ENCODE measurements at places on chromosomes 6 and 20.
A peak's percentile ranks its signal among the peaks of the same experiment; 100 is the strongest.

DNA sequence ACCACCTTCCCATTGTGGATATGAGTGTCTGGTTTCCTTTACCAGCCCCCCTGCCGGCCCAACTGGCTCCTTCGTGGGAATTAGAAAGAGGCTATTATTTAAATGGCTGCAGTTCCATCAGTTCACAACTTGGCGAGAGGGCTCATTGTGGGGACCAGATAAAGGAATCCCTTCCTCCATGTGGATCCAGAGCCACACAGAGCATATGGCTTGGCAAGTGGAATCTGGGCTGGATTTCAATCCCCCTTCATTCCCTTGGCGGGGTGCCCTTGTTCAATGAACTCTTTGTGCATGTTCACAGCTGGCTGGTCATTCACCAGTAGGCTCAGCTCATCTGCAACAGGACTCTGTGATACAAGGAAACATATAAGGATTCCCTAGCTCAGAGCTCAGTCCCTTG is 140.6 kb downstream of the OPN5 start:
- no peak for DNase-seq

- no peak for DNase-seq
Observed at GRCh38 chr20:15632680-15633079, 940.6 kb downstream of the KIF16B start.

DNA sequence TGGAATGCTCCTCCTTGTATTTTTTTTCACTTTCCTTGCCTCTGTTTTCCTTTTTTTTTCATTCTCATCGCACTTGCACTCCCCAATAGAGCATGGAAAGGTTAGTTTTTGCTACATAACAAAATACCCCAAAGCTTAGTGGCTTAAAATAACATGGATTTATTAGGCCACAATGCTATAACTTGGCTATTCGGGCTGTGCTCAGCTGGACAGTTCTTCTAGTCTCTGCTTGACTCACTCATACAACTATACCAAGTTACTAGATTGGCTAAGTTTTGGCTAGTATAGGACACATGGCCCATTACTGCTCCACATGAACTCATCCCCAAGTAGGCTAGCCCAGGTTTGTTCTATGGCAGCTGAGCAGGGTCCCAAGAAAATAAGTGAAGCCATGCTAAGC is 94.5 kb upstream of the ANKEF1 start:
- DNase-seq = no peak

DNA sequence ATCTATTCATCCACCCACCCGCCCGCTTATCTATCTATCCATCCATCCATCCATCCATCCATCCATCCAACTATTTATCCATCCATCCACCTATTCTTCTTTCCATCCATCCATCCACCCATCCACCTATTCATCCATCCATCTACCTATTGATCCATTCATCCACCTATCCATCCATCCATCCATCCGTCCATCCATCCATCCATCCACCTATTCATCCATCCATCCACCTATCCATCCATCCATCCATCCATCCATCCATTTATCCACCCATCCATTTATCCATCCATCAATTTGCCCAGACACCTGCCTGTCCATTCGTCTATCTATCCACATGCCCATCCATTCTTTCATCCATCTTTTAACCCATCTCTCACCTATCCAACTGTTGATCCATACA is 71.1 kb upstream of the PMEPA1 start:
- DNase-seq = no peak

- no peak for DNase-seq
Observed at GRCh38 chr20:24699321-24700165, 230.1 kb downstream of the SYNDIG1 start.

GRCh38 chr20:47576516-47577033 is 74.9 kb downstream of the NCOA3 start:
- no peak for DNase-seq

- no peak for DNase-seq
Observed at GRCh38 chr6:85004361-85004995, 240.1 kb upstream of the TBX18 start.

DNA sequence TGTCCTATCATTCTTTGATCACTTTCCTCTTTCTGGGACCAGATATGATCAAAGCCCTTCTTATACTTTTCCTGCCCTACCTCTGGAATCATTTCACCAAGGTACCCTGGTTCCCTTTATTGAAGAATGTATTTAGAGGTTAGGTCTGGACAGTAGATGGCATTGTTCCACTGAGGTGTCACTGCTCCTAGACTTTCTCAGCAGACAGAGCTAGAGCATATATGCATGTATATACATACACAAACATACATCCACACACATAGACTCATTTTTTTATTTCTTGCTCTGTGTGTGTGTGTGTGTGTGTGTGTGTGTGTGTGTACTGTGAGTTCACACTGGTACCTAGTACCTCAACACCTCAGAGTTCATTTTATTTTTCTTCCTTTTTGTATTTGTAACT is 40.9 kb downstream of the PTPRA start:
- DNase-seq = no peak

GRCh38 chr20:3705970-3706739 is 6.2 kb downstream of the SIGLEC1 start:
- no peak for DNase-seq

GRCh38 chr20:63782521-63782971 is 43.0 kb downstream of the SLC2A4RG start:
- no peak for DNase-seq

DNA sequence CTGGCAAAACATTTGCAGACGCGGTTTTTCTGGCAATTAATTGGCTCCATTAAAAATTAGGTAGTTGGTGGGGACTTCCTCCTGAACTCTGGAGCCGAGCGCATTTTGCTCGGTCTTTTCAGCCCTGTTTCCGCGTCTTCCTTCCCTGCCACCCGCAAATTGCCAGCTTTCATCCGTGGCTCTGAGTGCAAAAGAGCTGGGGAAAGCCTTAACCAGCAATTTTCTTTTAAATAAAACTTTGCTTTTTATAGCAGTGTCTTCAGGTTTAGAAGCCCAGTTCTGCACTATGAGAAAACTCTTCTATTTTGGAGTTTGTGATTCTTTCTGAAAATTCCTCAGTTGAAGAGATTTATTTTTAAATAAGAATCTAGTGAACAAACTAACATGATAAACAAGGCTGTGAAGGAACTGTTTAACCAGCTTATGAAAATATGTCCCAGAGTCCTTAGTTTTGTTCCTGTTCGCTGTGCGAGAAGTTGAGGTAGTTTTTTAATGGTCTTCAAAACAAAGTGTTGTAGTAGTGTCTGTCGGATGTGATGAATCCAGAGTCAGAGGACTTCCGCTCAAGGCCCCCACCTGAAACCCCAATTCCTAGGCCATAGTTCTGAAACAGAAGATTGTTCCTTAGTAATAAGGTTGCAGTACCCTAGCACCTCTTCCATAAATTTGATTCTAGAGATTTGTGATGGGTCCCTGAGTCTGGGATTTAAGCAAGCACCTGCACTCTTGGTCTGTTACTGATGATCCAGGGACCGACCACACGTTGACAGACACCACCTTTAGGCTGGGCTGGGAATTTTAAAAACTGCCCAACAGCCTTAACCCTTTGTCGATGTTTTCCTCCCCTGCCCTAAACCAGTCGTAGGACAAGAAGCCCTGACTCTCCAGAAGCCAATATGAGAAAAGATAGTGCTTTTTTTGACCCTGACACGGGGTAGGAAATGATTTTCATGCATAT is 950 bp downstream of the KCTD20 start:
- DNase-seq = no peak

- DNase-seq = no peak
Observed at GRCh38 chr6:47581591-47581990, 104.0 kb downstream of the CD2AP start.

DNA sequence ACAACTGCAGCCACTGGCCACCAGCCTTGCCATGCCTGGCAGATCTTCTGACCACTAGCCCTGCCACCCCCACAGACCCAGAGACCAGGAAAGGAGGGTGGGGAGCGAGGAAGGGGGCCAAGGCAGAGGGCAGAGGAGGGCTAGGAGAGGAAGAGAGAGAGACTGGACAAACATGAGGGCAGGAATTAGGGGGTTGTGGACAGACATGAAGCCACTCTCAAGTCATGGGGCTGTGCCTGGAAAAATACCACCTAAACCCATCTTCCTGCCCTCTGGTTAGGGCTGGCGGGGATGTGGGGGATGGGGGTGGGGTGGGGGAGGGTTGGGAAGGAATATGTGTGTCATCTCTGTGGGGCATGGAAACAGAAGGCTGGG is 1.4 kb upstream of the SLC29A1 start:
- no peak for DNase-seq

DNA sequence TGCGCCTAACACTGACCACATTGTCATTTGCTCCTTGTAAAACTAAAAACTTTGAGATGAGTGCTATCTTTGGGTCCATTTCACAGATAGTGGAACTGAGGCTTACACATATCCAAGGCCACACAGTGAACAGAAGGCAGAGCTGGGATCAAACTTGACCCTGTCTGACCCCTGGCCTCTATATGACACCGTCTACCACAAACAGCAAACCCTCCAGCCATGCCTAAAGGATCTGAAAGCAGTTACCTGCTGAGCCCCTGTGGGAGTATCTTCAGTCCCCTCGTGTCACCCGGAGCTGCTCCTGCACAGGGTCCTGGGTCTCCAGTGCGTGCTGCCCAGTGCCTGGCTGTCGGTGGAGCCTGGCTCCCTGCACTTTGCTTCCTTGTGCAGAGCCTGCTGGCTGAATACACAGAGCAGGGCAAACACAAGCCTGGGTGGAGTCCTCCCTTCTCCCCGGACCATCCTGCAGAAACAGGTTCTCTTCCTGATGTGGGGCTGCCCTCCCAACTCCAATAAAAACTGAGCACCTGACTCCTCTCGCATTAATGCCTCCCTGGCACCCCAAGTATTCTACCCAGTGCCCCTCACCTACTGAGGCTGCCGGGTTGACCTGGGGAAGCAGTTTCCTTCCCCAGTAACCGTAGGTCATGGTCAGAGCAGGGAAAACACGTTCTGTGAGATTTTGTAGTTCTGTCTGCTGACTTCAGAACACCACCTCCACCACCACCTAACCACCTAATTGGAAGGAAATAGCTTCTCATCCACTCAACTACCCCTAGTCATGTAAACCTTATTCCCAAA is at the start of gene BCAS1:
BCAS1 (minus strand) TSS at position 408 of the 801 bp plus-strand sequence. CDS start 11,876 bp downstream, outside the sequence.
- no peak for DNase-seq

- no peak for DNase-seq
Observed at GRCh38 chr20:57899554-57899953, 189.7 kb upstream of the PMEPA1 start.

GRCh38 chr6:166752097-166752496 is 125.0 kb upstream of the RPS6KA2 start:
- DNase-seq = no peak

GRCh38 chr6:45845567-45845966 is 170.1 kb downstream of the CLIC5 start:
- DNase-seq = no peak

DNA sequence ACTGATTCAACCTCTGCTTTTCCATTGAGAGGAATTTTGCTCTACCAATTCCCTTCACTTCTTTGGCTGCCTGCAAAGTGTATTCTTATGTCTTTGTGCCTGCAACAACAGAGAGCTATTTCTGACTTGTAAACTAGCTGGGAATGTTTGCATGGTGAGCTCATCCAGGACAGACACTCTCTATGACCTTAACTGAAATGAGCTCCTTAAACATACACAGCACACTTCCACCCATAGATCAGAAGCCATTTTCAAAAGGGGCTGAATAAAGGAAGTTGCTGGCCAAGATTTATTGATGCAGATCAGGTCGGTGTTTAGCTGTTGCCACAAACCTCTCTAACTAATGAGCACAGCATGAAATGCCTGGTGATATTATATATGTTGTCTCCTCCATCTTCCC is 377.7 kb downstream of the BTBD9 start:
- DNase-seq = no peak

GRCh38 chr20:5818346-5818681 is 68.1 kb downstream of the SHLD1 start:
- no peak for DNase-seq

DNA sequence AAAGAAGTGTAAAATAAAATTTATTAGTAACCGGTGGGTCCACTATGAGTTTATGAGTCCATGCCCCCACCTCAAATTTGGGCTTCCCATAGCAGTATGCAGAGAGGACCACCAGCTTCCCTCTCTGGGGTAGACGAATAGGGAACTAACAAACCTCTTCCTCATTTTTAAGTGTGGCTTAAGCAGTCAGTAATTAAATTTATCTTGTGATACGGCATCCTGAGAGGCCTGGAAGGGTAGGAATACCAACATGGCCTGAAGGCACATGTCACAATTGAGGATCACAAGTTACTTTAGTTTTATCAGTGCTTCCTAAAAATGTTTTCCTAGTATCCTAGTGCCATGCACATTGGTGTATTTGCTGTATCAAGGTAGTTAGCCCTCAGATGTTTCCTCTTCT is 239.9 kb downstream of the HIVEP2 start:
- no peak for DNase-seq

DNA sequence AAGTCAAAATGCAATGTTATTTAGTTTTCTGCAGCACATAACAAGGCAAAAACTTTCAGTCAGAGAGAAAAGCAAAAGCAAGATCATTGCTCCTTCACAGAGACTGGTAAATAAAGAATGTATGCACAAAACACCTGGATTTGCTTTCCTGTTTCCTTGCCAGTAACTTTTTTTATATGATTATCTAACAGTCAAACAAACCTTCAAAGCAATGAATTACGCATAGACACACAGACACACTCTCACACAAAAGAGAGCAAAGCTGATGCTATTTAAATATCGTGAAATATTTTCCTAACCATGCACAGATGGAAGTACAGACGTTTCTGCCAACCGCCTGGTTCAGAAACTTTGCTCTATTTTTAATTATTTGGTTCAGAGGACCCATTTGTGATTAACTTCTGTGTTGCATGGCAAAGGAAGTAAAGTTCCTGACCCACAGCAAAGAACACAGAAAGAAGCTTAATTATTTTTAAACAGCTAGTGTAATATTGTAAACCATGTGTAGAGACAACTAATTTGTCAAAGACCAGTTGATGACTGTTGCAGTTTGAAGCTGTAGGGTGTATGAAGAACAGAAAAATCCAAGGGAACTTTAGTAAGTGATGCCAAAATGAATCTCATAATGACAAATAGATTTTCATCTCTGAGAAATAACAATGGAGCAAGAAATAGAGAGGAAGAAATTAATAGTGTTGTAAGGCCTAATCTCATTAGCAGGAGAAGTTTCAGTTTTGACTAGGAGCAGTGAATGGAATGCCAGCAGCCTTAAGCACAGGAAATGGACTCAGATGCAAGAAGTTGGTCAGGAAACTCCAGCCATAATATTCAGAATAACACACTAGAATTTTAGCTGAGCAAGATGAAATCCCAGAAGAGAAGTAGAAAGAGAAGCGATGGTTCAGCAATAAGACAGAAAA is 24.1 kb downstream of the ATXN1 start:
- DNase-seq = no peak

GRCh38 chr20:41540918-41541317 is 77.3 kb downstream of the CHD6 start:
- DNase-seq = no peak

DNA sequence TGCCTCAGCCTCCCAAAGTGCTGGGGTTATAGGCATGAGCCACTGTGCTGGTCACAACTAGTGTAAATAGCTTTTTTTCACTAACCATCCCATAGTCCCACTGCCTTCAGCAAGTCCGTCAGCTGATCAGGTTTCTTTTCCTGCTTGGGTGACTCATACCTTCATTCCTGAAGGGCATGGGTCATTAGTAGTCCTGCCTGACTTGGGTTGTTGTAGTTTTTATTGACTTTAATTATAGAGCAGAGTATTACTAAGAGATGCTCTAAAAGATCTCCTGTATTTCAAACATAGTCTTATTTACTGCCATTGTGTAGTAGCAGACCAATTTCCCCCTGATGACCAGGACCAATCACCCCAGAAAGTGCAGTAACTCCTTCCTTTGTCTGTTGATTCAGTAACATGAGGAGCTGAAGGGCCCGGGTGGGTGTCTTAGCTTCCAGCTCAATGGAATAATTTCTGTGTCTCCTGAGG is 25.8 kb downstream of the HLA-C start:
- DNase-seq = peak; percentile 36
